Fibroblast of pulmonary artery (primary cell): ENCODE measurements at places on chromosomes 2 and 18.

- DNase-seq = no peak
Observed at GRCh38 chr2:209640358-209640757, 131.3 kb upstream of the UNC80 start.

GRCh38 chr2:132969371-132969985, 299.5 kb upstream of the LYPD1 start:
- peak; percentile 2 for DNase-seq

GRCh38 chr18:3619222-3619621, 169.2 kb downstream of the TGIF1 start:
- no peak for DNase-seq

GRCh38 chr2:235935773-235936172, 232.4 kb downstream of the GBX2 start:
- no peak for DNase-seq

- DNase-seq = no peak
Observed at GRCh38 chr2:28650266-28650584, 101.4 kb upstream of the PPP1CB start.

DNA sequence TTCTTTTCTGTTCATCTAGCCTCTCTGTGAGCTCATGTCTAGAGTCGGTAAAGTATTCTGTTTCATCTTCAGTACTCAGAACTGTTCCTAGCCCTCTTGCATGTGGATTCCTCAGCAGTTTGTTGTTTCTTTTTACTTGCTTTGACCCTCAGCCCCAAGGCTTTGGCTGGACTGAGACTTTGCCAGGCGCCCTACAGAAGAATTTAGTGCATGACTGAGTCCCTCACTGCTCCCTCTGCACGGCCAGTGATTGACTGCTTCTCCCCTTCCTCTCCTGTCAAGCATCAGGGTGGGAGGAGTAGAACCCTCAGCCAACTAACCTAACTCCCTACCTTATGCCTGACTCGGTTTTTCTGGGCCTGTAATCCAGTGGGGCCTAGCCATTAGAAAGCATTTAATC, 109.8 kb downstream of the ESCO1 start:
- DNase-seq = no peak

DNA sequence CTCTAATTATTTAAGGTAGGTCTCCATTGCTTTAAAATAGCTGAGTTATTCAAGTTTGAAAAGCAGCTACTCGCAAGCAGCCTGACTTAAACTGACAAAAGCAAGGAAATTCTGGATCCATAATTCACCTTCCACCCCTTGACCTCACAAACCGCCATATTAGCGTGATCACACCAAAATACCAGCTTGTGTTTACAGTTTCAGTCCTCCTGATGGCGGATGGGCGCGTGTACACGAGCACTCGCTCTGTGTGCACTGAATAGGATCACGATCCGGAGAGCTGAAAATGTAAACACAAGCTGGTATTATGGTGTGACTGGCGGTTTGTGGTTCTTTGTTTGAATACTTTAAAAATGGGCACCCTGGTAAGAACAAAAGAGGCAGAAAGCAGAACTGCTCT, 42.4 kb upstream of the PSMD14 start:
- no peak for DNase-seq

GRCh38 chr2:106581755-106582147, 94.6 kb downstream of the CD8B2 start:
- DNase-seq = no peak

DNA sequence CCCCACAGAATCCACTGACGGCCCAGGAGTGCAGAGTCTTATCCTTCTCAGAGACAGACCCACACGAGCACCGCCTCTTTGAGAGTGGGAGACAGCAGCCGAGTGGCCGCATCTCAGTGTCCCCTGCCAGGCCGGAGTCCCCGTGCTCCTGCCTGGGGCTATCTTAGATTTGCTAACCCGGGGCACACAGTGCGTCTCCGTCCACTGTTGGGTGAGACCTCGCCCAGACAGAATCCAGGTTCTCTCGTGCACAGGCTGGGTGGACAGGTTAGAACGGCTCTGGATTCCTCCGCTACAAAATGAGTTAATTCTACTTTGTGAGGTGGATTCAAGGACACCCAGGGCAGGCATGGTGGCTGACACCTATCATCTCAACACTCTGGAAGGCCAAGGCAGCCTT, 88.3 kb downstream of the ZNF516 start:
- no peak for DNase-seq

DNA sequence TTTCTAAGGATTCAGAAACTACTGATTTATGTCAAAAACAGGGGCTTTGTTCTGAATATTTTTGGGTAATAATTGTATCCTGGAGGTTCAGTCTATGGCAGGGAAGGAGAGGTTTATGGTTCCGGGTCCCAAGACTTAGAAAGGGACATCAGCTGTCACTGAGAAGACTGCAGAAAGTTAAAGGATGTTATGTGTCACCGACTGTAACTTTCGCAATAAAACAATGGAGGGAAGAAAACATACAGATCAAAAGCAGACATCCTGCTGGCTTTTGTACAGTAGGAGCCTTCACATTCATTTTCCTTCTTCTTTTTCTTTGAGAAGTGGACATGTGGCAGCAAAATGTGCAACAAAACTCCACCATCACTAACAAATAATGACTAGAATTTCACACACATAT, 900.7 kb upstream of the SOX11 start:
- DNase-seq = no peak

DNA sequence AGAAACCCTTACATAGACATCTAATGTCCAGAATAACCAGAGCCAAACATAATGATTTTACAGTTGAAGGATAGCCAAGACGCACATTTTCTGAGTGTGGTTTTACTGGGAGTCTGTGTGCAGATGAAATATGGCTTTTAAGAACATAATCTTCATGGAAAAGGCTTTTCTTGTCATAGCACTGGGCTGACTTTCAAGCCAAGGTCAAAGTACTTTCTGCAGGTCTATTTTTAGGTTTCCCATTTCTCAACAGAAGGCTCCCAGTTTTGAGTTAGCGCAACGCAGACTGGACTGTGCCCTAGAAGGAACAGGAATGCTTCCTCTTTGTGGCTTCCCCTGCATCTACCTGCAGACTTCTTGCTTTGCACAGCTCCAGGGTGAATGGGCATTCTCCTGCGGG, 92.3 kb upstream of the UPP2 start:
- peak; percentile 14 for DNase-seq

- no peak for DNase-seq
Observed at GRCh38 chr2:228669690-228670089, 488.2 kb upstream of the SPHKAP start.

- DNase-seq = no peak
Observed at GRCh38 chr2:124649001-124649400, 623.9 kb downstream of the CNTNAP5 start.

DNA sequence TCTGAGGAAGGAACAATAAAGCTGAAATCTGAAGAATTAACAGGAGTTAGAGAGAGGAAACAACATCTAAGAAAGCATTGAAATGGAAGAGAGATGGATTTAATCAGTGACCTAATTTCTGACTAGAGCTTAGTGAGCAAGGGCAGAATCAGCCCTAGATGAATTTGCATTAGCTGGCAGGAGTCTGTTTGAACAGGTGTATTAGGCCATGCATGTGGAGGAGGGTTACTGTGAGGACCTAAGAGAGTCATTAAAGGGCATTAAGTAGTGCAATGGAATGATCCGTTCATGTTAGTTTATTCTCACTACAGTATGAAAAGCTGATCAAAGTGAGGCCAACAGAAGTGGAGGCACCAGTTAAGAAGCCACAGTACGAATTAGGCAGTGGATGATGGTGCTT, 285.3 kb downstream of the GRB14 start:
- DNase-seq = no peak

DNA sequence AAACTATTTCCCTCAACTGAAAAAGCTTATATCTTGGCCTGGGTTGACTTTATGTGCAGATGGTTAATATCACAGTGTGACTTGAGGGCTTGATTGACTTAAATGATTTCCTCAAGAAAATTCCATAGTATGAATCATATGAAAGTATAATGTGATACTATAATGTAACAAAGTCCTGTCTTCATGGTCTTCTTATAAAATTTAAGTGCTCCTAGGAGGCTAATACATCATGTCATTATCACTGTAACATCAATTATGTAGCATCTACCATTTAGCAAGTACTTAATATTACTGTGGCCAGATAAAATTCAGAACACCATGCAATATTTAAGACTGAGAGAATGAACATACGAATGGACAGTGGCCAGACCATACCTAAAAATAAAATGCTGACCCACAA, 276.1 kb downstream of the RIT2 start:
- peak; percentile 5 for DNase-seq

- peak; percentile 26 for DNase-seq
Observed at GRCh38 chr18:21257386-21257785, 15.4 kb downstream of the GREB1L start.

DNA sequence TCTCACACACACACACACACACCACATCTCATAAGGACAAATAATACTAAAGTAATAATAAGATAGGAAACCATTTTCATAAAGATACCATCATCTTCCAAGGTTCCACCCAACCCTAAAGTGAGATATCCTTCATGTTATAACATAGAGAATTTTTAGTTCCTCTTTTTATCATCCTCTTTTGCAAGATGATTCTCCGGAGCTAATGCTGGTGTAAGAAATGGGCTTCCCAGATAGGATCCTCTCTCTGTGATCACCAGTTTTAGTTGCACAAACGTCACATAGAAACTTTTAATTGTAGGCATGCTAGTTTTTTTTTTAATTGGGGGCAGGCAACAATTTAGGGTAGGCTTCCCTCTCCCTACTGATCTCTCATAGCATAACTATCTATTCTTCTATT, 49.6 kb downstream of the ARHGAP25 start:
- DNase-seq = no peak

DNA sequence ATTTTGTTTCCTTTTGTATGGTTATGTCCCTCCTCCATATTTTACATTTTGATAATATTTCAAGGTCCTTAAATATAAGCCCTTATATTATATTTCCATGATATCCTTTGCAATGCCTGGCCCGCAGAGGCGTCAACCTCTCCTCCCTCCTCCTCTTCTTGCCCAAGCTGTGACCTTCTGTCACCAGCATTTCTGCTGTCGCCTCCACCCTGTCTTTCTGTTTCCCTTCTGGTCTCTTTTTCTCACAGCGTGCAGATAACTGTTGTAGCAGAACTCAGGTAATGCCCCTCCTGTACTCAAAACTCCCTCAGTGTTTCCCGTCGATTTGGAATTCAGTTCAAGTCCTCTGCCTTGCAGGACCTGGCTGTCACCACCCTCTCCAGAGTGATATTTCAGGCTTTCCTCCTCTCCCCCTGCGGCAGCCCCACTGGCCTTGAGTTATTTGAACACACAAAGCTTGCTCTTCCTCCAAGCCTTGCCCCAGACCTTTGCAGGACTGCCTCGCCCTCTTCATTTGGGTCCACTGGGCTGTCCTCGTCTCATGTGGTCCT, 709.3 kb downstream of the DCDC2C start:
- no peak for DNase-seq

DNA sequence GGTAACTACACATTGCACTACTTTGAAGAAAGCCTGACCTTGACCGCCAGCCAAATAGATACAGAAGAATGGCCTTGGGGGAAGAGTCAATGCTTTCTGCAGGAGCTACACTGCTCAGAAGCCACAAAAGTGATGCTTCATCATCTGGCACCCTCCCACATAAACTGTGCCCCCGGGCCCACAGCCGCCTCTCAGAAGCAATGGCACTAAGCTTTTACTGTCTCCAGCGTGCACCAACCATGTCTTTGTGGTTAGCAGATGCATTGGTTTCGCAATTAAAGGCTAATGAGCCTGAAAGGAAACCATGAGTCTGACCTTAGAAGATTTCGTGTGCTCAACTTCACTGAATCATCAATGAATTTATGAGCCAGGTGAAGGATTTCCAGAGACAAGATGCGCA, 209.4 kb upstream of the TRIB2 start:
- peak; percentile 45 for DNase-seq

DNA sequence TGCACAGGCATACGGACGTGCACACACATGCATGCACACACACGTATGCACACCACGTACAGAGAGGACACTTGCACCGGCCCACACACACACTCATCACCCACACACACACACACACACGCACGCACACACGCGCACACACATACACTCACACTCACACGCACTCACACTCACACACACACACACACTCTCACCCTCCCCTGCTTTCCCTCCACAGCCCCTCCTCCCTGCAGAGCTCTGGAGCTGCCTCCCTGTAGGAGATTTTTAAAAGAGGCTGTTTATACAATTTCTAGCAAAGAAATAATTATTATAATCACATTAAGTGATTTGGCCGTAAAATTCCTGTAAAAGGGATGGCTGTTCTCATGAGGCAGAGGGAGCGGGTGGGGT, 36.5 kb upstream of the SNED1 start:
- no peak for DNase-seq

- peak; percentile 81 for DNase-seq
Observed at GRCh38 chr2:168635065-168635577, 167.3 kb upstream of the NOSTRIN start.

DNA sequence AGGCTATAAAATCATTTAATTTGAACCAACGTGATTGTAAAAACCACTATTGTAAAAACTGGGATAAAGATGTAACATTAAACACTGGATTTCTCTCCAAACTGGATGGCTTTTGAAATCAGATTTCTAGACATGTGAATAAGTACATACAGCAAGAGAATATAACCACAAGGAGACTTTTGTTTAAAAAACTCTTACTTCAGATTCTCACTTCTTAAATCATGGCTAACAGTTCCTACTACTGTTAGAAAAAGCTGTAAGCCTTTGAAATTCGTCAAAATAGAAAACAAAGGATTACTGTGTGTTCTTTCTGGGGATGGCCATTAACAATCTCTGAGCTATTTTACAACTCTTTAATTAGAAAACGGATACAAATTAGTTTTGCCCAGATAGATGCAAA, 39.4 kb upstream of the SH3BP4 start:
- DNase-seq = no peak

- DNase-seq = peak; percentile 44
Observed at GRCh38 chr2:85754313-85755095, 713 bp downstream of the ATOH8 start.

- peak; percentile 83 for DNase-seq
Observed at GRCh38 chr18:32048507-32049091, 30.0 kb downstream of the RNF125 start.

DNA sequence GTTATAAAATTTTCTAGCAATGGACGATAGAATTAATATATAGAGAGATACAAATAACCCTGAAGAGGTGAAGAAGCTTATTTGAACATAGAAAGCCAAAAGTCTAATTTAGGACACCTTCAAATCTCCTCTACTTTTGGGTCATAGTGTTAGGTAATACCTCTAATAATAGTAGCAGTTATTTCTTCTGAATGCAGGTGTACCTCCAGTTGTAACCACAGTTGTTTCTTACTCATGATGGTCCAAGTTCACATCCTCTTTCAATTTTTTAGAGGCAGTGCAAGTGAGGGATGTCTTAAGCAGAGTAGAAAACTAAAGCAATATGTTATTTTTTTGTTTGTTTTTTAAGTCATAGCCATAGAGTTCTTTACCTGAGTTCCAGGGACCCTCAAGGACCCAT, 429.5 kb downstream of the CCDC85A start:
- no peak for DNase-seq

DNA sequence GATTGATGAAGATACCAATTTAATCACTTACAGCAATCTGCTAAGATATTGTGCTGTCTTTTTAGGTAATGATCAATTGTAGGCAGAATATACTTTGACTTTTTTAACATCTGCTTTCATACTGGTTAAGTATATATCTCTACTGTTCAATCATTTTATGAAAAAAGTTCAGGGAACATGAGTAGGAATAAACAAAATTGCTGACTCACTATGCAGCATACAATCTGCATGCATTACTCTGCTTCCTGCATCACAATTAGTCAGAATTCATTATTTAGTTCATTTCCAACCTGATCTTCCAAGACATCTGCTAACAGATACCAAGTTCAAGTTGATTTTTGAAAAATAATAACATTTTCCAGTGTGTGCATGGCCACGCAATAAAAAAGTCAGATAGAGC, 1430.4 kb upstream of the LRRTM1 start:
- DNase-seq = no peak

GRCh38 chr18:45894818-45895217, 69.3 kb downstream of the SIGLEC15 start:
- no peak for DNase-seq
